ENCODE measurements at places on chromosomes 3 and 15.

GRCh38 chr15:93361703-93362102 lies 272.7 kb upstream of the RGMA start:
- DNase-seq = no peak

DNA sequence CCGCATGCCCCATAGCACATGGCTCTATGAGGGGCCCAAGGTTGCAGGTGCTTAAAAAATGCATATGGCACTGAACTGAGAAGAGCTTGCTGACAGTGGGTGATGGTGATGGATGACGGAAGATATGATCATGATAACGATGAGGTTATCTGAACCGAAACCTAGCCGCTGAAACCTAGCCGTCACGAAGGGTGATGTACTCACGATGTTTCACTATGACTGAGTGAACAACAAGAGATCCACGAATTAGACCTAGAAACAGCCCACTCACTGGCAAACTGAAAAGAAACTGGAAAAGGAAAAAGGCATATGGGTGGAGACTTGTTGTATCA lies 57.6 kb upstream of the BCL6 start:
- no peak for DNase-seq

- no peak for DNase-seq
Measured at GRCh38 chr3:67713764-67714469, 59.5 kb upstream of the SUCLG2 start.

DNA sequence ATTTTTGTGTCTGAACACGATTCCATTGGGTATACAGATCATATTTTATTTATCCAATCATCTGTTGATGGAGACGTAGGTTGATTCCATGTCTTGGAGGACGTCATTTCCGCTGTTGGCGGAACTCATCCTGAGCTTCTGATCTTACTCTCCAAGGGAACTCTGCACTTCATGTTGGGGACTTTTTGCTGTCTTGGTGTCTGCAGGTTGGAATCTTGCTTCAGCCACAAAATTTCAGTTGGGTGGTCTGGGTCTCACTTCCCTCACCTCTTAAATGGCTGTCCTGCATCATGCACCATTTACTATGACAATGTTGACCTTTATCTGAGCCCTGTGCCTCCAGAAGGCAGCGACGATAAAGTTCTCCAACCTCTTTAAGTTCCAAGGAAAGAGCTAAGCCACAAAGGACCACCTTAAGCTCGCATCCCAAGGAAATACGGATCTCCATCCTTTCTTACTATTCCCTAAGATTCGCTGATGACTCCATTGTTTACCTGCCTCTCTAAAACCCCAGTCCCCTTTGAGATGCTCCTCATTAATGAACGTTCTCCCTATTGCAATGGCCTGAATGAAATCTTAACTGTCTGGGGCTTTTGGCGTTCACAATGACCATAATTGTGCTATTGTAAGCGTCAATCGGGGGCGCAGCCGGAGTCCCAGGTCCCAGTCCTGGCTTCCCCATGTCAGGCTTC lies 23.1 kb upstream of the RNU6-1 start:
- no peak for DNase-seq

DNA sequence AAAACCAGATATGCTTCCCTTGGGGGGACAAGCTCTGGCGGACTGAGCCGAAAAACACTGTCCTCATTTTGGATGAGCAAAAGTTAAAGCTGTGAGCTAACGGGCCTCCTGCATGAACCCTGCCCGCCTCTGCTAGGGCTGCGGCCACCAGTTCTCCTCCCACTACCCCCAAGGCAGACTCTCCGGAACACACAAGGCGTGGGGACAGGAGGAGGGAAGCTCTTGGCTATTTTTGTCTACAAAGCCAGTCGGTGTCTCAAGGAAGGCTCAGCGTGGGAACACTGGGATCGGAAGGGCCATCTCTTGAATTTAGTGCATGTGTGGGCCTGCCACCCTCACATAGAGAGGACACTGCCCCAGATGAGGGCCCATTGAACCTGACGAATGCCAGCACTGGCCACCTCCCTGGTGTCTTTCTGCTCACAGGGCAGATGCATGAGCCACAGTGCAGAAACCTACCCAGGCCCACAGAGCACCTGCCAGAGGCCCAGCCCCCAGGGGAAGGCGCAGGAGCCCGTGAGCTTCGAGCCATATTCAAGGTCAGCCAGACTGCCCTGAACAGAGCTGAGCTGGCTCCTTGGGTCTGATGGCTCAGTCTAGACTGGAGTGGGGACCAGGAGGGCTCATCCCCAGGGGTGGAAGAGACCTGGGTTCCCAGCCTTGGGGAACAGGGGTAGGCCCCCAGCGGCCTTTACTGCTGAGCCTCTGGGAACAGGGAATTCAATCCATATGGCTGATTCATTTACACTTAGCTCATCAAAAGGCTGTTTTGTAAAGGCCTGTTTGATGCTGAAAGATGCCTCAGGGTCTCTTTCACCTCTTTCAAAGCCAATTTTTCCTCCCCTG lies 38.3 kb downstream of the HCN4 start:
- DNase-seq = no peak

DNA sequence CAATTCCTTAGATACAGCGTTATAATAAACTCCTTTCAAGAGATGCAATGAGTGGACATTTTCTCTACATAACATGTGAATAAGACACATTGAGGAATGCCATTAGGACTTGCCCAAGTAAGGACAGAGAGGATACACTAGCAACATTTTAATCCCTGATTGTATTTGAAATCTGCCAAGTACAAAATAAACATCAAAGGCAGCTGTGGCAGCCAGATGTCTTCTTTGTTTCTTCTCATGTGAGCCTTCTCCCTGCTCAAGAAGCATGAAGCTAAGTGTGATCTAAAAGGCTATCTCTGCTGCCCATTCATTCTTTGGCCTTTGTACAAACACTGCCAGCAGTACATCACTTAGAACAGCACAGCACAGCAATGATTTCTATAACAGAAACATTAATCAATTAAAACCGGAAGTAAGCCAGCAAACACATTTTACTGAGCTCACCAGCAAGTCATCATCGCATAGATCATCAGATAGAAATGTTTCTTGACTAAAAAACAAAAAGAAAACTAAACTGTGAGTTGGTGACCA lies 364.0 kb downstream of the CNTN6 start:
- no peak for DNase-seq

All from NCI-H226 (cell line).